ENCODE measurements at places on chromosomes 11 and 22.

DNA sequence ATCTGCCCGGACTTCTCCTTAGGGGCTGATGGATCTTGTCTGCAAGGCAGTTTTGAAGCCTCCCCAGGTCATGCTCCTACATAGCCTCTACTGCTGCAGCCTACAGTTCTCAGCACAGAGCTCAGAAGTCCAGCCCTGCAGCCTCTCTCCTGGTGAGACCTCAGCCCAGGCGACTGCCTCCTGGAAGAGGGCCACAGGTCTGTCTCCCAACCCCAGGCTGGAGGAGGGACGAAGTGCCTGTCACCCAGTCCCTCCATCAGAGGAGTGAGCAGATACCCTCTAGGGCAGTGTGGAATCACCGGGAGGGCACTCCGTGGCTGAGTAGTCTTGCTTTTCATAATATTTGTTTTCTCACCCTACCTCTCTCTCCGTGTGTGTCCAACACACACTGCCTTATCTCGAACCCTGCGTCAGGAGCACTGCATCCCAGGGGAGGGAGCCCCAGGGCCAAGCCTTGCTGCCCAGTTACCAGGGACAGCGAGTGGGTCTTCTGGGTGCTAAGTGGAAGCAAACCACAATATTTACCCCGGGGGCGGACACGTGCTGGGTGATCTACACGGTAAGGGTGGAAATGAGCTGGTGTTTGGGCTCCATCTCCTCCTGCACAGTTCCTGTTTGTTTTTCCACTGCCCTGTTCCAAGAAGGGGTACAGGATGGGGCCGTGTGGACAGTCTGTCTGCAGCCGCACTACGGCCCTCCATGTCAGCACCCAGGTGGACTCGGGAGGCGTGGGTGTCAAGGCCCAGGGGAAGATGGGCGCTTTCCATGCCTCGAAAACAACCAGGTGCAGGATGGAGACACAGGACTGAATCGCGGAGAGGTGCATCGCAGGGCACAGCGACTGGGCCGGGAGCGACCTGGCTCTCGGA is 133.7 kb upstream of the HSD17B12 start:
- DNase-seq, result no peak

DNA sequence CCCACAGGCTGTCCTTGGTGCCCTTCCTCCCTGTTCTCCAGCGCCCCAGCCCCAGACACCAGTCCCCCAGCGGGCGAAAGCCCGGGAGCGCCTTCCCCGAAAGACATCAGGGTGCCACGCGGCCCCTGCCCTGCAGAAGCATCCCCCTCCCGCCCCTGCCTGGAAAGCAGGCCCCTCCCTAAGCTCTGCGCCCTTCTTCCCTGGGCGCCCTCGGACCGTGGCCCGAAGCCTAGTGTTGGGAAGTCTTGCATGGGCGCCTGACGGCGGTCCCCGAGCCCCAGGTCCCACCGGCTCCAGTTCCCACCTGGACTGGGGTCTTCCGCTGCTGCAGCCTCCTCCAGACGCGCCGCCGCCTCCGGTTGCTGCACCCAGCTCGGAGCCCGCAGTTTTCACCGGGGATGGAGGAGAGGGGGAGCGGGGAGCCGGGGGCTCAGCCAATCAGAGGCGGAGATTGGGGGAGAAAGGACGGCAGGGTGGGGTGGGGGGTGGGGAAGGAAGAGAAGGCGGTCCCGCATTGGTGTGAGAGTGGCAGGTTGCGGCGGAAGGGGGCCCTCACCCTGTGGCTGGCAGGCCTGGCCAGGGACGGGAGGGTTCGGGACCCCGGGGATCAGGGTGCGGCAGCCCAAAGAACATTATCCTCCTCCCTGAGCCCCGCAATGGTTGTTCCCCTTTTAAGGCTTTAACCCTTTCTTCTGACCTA is at the start of gene THY1:
Gene THY1 (minus strand): TSS at position 364 of the 700 bp plus-strand sequence. CDS start 2,267 bp downstream, outside the sequence.
- DNase-seq, result no peak

- DNase-seq, result no peak
Observed at GRCh38 chr22:19704355-19705015, 9.8 kb upstream of the SEPTIN5 start.

DNA sequence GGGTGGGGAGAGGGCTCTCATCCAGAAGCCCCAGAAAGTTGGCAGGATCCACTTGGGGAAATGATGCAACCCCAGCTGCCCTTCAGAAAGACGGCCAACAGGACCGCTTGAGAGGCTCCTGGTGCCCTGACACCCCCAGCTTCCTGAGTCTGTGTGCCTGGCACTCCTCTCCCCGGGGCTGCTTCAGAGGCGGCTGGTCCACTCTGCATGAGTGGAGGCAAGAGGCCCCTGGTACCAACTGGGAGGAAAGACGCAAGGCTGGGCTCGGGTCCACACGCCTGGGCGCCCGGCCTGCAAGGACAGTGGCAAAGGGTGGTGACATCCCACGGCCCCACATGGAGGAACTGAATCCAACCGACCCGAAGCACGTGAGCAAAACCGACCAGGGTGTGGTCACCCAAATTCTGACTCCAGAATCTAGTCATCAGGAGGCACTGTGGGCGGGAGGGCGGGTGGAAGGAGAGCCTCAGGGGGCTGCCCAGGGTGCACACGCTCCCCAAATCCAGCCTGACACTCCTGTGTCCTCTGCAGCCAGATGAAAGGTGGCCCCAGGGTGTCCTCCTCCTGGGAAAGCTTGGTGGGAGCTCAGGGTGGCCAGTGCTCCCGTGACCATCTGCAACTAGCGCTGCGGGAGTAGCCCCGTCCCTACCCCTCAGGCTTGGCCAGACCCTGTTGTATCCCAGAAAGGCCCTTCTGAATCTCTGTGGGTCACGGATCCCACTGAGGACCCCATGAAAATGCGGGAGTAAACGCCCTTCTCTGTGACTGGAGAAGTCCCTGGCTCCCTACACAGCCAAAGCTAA is 3.7 kb downstream of the RNH1 start:
- DNase-seq, result no peak

DNA sequence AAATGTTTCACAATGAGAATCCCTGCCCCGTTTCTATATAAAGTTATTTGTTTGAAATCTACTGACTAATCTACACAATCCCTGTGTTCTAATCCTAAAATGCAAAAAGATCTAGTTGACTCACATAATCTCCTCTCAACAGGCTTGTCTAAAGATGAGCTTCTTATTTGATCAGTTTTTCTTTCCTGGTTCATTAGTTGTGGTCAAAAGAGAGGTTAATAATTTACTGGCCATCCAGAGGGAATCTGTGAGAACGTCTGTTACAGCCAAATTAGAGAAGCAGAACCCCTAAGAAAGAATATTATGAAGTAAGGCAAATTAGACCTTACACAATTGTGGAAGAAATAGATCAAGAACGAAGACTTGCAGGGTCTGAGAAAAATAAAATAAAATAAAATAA is 173.7 kb upstream of the ANO3 start:
- DNase-seq, result no peak

- no peak for DNase-seq
Observed at GRCh38 chr11:126060757-126061171, 1.9 kb downstream of the CDON start.

DNA sequence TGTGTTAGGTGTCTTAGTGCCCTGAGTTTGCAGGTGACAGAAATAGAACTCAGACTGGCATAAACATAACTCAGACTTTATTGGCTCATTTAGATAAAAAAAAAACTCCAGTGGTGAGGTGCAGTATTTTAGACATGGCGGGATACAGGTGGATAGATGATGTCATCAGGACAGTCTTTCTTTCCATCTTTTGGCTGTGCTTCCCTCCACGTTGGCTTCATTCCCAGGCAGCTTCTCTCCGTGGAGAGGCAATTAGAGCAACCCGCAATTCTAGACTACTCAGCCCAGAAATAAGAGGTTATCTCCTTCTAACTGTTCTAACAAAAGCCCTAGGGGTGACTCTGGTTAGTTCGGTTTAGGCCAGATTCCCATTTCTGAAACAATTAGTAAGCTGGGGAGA is 40.5 kb downstream of the NCAM1 start:
- no peak for DNase-seq

DNA sequence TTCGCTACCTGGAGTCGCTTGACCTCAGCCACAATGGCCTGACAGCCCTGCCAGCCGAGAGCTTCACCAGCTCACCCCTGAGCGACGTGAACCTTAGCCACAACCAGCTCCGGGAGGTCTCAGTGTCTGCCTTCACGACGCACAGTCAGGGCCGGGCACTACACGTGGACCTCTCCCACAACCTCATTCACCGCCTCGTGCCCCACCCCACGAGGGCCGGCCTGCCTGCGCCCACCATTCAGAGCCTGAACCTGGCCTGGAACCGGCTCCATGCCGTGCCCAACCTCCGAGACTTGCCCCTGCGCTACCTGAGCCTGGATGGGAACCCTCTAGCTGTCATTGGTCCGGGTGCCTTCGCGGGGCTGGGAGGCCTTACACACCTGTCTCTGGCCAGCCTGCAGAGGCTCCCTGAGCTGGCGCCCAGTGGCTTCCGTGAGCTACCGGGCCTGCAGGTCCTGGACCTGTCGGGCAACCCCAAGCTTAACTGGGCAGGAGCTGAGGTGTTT is 12.8 kb downstream of the TSKU start:
- DNase-seq, result no peak

DNA sequence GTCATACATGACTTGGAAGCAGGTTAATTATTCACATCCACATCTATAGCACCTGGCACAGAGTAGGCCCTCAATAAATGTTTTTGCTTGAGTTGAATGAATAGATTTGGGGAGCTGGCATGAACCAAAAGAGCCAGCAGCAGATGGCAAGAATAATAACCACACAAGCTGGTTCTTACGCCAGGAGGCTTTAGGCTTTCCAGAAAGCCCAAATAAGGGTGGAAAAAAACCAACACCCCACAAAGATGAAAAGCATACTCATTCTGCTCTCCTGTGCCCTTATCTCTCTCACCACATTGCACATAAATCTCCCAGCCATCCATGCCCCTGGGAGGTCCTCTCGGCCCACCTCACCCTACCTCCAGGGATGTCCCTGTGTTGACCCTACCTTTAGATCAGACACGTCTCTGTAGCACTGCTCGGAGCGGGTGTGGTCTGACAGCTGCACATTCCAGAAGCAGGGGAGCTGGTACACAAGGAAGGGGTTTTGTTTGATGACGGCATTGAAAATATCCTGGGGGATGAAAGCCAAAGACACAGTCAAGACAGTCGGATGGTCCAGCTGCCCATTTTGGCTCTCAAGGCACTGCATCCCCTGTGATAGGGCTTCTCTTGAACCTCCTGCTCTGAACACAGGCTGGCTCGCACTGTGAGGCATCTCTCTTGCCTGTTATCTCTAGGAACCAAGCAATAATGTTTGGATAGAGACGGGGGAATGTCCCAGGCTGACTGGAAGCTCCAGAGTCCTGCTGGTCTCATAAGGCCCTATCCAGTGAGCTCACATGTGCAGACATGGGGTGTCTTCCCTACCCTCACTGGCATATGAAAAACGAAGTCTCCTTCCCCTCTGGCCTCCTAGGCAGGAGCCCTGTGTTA is 323.6 kb upstream of the SYN3 start:
- DNase-seq, result no peak

GRCh38 chr11:74540270-74540669 is 46.7 kb upstream of the LIPT2 start:
- no peak for DNase-seq

DNA sequence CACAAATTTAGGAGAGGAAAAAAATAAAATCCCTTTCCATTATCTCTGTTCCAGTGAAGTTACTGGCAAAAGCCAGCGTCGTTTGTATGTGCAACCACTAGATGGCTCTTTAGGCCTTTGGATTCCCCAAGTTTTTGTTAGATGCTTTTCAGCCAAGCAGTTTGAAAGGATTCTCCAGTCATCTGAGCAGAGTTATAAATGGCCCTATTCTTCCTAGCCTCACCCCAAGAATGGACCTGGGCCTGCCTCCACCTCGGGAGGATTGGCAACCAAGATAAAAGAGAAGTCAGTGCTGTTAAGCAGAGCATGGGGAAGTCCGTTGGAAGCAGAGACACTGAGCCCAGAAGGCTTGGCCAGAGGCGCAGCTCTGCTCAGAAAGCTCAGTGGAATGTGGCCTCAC is 15.4 kb downstream of the FAM181B start:
- no peak for DNase-seq

DNA sequence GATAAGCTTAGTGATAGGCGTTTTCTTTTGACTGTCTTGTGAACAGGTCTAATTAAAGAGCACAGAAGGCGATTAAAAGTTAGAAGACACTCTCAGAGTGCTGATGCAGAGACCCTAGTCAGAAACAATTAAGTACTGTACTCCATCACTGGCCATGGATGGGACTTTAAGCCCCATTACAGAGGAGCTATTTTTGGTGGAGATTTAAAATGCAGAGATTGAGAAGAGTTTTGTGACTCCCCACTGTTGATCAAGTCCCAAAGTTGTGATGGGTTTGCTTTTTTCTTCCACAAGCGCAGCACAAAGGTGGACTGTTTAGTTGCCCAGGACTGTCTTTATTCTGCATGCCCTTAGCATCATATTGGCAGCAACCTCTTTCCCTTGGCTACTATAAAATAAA is 978 bp downstream of the LUZP2 start:
- DNase-seq, result no peak

GRCh38 chr11:46721286-46721685 is 2.3 kb downstream of the F2 start:
- no peak for DNase-seq

Measured in activated CD8-positive, alpha-beta memory T cell treated with anti-CD3 and anti-CD28 coated beads, Interleukin-2, amount 50 U/mL, for 48 hours (primary cell).